ENCODE measurements at places on chromosomes 6 and 20. TPM values are rescaled to one million over a fixed set of nuclear protein-coding genes. Genes with fewer than 3 reads are reported as not detected.

F13A1 gene
- polyA plus RNA-seq = 54.4 TPM

DNA sequence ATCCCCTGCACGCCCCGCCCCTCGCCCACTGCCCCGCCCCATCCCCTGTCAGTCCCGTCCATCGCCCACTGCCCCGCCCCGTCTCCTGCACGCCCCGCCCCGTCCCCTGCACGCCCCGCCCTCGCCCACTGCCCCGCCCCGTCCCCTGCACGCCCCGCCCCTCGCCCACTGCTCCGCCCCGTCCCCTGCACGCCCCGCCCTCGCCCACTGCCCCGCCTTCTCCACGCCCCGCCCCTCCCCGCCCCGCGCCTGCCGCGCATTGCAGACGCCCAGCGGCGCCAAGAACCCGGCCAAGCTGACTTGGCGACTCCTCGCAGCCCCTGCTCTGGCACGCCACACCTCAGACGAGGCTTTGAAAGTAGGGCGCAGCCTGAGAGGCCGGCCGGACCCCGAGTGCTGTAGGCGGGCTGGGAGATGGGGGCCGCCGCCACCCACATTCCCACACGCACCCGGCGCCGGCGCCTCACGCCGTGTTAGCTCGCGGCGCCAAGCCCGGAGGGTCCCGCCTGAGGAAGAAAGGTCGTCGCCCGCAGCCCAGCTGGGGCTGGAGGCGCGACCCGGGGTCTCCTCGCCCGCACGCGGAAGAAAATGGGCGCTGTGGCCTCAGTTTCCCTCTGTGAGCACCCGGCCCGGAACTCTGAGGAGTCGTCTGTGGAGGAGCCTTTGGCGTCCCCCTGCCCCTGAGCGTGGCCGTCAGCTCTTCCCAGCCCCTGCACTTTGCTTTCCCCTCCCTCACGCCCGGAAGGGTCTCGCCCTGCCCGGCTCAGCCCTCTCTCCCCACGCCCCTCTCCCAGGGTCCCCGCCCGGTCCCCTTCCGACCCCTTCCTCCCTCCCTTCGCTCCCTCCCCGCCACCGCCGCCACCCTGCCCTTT lies at the start of gene RAD21L1:
RAD21L1 (plus strand) TSS at position 262 of the 872 bp plus-strand sequence. CDS start 2,410 bp downstream, outside the sequence.
- DNase-seq = peak; percentile 54

GRCh38 chr20:52943185-52943841 lies 28.8 kb upstream of the TSHZ2 start:
- peak; percentile 64 for DNase-seq

DNA sequence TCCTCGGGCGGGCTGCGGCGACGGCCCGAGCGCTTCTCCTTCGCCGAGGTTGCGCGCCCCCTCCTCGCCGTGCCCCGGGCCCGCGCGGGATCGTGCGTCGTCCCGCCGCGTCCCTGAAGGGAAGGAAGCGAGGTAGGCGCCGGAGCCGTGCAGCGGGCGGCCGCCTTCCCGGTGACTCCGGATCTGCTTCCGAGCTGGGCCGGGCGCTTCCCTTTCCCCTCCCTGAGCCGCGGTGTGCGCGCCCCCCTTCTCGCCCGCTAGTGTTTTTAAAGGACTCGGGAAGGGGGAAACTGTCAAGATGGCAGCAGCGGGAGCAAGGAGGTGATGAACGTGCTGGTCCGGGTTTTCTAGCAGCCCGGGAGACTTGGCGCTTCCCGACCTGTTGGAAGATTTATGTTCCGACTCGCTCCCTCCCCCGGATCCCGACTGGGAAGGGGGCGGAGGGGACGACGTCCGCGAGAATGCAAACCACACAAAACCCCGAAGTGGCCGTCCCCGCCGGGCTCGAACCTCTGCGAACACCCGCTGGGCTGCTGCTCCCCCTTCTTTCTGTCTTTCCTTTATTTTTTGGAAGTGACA lies 744 bp upstream of the FOXO3 start:
- DNase-seq = peak; percentile 85

PRDM13 gene
- not detected for polyA plus RNA-seq

DDO gene
- polyA plus RNA-seq = 0.44 TPM

Data from muscle of back (tissue), 13 donors.